Smooth muscle cell of trachea (primary cell): ENCODE measurements at places on chromosomes 4 and X. TPM values are rescaled to one million over a fixed set of nuclear protein-coding genes. Genes with fewer than 3 reads are reported as not detected.

The PDE5A gene
- total RNA-seq: 276 and 402 TPM in 2 replicates

The LONRF3 gene
- total RNA-seq: under 0.01 and 0.33 TPM in 2 replicates

The GLRA3 gene
- under 0.01 TPM in 1 of 2 replicates, not detected in the other for total RNA-seq

The BEND4 gene
- total RNA-seq: not detected in 2 replicates

The CNKSR2 gene
- total RNA-seq: 0.44 and 0.66 TPM in 2 replicates

The ZFX gene
- 41.0 and 45.0 TPM in 2 replicates for total RNA-seq

The RAB33A gene
- 1.3 and 3.8 TPM in 2 replicates for total RNA-seq

The REST gene
- 26.0 and 34.0 TPM in 2 replicates for total RNA-seq

The GNRHR gene
- total RNA-seq: not detected in 2 replicates
